ENCODE measurements at places on chromosomes 2 and 18.
A peak's percentile ranks its signal among the peaks of the same experiment; 100 is the strongest.

DNA sequence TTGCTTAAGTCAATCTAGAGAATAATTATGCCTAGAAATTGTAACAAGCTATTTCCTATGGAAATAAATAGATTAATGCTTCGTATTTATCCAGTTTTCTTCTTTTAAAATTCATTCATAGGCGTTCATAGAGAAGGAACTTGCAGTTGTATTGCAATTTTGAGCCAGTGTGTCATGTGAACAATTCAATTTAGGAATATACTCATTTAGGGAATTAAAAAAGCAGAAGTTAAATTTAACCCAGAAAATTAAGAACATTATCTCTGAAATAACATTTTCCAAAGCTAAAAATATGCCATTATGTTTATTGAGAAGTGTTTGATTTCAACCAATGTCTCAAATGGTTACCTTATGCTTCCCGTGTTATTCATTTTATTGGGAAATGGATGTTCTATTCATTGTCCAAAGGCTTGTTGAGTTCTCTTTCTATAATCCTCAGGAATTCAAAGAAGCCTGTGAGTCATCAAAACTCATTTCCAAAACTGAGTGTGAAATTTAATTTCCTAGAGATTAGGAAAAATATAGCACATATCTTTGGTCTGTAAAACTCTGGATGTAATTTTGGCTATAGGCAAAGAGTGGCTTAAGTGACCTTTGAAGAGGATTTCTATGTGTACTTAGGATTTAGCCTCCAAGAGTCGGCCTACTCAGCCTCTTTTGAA lies 99.7 kb downstream of the SLC8A1 start:
- no peak overlapping the region for H3K27ac ChIP-seq
- no peaks in the 10 kb centered on the region for H3K36me3 ChIP-seq
- H3K27me3 ChIP-seq = no peaks in the 10 kb centered on the region
- DNase-seq = no peak
- no peak overlapping the region for H3K4me3 ChIP-seq

DNA sequence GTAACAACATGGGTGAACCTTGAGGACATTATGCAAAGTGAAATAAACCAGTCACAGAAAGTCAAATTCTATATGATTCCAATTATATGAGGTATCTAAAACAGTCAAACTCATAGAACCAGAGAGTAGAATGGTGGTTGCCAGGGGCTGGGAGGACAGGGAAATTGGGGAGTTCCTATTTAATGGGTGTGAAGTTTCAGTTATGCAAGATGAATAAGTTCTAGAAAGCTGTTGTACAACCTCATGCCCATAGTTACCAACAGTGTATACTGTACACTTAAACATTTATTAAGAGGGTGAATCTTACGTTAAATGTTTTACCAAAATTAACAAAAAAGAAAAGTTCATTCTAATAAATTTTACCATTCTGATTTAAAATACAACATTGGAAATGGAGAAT lies 92.7 kb upstream of the WDSUB1 start:
- no peaks in the 10 kb centered on the region for H3K4me1 ChIP-seq
- no peaks in the 10 kb centered on the region for H3K27me3 ChIP-seq
- no peak overlapping the region for H3K27ac ChIP-seq

DNA sequence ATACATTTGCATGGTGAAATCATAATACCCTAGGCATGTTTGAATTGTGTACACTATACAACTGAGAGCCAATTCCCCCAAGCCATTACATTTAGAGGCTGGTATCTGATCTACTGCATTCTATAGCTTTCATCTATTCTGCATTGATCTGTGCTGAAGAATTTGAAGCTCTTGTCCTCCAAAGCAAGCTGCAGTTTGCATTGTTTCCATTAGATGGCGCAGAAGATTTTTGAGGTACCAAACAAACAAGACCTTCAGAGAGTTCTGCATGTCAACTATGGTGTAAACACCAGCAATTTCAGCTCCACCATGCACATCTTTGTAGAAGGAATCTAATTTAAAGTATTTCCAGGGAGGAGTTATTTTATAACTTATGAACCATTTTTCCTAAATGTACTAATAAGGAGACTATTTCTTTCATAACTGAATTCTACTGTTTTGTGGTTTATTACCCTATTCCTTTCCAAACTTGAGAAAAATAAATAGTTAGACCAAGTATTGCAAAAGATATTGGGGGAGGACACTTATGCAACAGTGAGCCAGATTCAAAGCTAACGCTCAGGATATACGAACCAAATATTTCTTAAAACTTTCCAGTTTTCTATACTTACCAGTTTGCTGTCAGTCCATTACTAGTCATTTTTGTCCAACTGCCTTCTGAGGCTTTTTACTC lies 761.8 kb upstream of the ACVR2A start:
- H3K27ac ChIP-seq = no peak overlapping the region
- no peaks in the 10 kb centered on the region for H3K4me1 ChIP-seq
- H3K36me3 ChIP-seq = no peaks in the 10 kb centered on the region
- no peak overlapping the region for H3K4me3 ChIP-seq

GRCh38 chr18:2104620-2105462 lies 466.5 kb downstream of the METTL4 start:
- DNase-seq = peak; percentile 50
- H3K4me1 ChIP-seq = no peaks in the 10 kb centered on the region
- no peaks in the 10 kb centered on the region for H3K36me3 ChIP-seq
- no peak overlapping the region for H3K27ac ChIP-seq

All from colonic mucosa (tissue), 4 donors.